ENCODE measurements at places on chromosomes 2 and 18. TPM values are rescaled to one million over a fixed set of nuclear protein-coding genes. Genes with fewer than 3 reads are reported as not detected.

SERPINB13 gene
- not detected for total RNA-seq

SERPINB11 gene
- not detected for total RNA-seq

DNA sequence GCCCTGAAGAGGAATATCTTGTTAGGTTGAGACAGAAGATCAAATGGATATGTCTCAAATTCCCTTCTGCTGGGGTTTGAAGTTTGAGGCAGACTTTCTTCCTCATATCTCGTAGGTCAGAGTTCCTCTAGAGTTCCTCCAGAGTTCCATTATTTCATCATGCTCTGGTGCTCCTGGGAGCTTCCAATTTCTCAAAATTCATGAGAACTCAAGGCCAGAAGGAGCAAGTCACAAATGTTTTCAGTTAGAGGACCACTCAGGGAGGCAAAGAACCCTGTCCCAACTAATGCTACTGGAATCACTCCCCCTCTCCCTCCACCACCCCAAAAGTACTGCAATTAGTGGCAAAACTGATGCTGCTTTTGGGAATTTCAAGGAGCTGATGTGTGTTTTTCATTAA is 115.7 kb upstream of the RBMS1 start:
- DNase-seq: no peak

- no peak for DNase-seq
Measured at GRCh38 chr2:129281791-129282530, 697.5 kb upstream of the RAB6C start.

GRCh38 chr2:70354264-70354949 is 52.5 kb upstream of the FAM136A start:
- no peak for DNase-seq

LRRTM4 gene
- total RNA-seq: 0.86 TPM

DNA sequence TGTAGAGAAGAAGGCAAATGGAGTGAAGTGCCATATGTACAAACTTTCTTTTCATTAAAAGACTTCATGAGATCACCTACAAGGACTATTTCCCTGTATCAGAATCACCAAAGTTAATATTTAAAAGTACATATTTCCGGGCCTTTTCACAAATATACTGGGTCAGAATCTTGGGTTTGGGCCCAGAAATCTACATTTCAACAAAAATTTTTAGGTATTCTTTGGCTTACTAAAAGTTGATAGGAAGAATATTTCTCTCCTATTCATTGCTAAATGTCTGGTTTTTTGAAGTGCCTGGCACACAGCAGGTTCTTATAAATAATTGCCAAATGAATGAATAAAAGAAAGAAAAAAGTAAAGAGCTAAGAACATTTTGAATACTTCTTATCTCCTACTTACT is 843.8 kb upstream of the ACVR2A start:
- no peak for DNase-seq
